CD4-positive, CD25-positive, alpha-beta regulatory T cell (primary cell): ENCODE measurements at places on chromosomes 4 and X.

DNA sequence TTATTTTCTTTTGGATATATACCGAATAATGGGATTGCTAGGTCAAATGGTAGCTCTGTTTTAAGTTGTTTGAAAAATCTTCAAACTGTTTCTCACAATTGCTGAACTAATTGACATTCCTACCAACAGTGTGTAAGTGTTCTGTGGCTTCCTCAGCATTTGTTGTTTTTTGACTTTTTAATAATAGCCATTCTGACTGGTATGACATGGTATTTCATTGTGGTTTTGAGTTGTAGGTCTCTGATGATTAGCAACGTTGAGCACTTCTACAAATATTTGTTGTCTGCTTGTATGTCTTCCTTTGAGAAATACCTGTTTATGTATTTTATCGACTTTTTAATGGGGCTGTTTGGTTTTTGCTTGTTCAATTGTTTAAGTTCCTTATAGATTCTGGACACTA, 680.1 kb upstream of the GRIA3 start:
- no peak for DNase-seq

- no peak for DNase-seq
Observed at GRCh38 chr4:56828784-56829535, 7.5 kb upstream of the SPINK2 start.

GRCh38 chrX:122238801-122239200, 945.3 kb upstream of the GRIA3 start:
- DNase-seq, result no peak

DNA sequence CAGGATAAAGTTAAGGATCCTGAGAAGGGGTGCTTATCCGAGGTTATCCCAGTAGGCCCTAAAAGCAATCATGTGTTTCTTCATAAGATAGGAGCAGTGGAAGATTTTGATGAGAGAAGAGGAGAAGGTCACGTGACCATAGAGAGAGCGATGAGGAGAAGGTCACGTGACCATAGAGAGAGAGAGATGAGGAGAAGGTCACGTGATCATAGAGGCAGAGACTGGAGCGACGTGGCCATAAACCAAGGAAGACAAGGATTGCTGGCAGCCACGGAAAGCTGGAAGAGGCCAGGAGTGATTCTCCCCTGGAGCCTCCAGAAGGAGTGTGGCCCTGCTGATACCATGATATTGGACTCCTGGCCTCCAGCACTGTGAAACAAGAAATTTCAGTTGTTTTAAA, 38.4 kb upstream of the ZNF518B start:
- no peak for DNase-seq

DNA sequence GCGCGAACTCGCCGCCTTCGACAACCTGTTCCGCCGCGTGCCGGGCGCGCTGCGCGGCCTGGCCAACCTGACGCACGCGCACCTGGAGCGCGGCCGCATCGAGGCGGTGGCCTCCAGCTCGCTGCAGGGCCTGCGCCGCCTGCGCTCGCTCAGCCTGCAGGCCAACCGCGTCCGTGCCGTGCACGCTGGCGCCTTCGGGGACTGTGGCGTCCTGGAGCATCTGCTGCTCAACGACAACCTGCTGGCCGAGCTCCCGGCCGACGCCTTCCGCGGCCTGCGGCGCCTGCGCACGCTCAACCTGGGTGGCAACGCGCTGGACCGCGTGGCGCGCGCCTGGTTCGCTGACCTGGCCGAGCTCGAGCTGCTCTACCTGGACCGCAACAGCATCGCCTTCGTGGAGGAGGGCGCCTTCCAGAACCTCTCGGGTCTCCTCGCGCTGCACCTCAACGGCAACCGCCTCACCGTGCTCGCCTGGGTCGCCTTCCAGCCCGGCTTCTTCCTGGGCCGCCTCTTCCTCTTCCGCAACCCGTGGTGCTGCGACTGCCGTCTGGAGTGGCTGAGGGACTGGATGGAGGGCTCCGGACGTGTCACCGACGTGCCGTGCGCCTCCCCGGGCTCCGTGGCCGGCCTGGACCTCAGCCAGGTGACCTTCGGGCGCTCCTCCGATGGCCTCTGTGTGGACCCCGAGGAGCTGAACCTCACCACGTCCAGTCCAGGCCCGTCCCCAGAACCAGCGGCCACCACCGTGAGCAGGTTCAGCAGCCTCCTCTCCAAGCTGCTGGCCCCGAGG, 27.0 kb downstream of the NYX start:
- no peak for DNase-seq

GRCh38 chr4:126223784-126224407, 909.1 kb downstream of the FAT4 start:
- DNase-seq, result no peak

GRCh38 chr4:38169524-38169923, 209.3 kb downstream of the PTTG2 start:
- no peak for DNase-seq

GRCh38 chr4:184684491-184685189, 35.1 kb downstream of the PRIMPOL start:
- DNase-seq, result no peak

DNA sequence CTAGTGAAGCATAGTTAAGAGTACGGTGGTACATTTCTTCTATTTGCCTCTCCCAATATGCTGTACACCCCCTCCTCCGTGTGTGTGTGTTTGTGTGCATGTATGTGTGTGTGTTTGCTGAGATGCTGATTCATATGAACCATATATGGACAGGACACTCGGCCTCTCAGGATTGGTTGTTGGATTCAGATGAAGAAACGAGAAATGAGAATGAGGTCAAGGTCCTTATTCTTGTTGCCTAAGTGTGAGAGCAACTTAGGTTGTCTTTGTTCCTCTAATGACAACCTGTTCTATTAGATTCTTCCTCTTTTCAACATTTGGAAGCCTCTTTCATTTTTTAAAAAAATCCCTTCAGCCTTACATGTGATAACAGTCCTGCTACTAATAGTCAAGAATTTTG, 1387.6 kb downstream of the STIM2 start:
- no peak for DNase-seq

DNA sequence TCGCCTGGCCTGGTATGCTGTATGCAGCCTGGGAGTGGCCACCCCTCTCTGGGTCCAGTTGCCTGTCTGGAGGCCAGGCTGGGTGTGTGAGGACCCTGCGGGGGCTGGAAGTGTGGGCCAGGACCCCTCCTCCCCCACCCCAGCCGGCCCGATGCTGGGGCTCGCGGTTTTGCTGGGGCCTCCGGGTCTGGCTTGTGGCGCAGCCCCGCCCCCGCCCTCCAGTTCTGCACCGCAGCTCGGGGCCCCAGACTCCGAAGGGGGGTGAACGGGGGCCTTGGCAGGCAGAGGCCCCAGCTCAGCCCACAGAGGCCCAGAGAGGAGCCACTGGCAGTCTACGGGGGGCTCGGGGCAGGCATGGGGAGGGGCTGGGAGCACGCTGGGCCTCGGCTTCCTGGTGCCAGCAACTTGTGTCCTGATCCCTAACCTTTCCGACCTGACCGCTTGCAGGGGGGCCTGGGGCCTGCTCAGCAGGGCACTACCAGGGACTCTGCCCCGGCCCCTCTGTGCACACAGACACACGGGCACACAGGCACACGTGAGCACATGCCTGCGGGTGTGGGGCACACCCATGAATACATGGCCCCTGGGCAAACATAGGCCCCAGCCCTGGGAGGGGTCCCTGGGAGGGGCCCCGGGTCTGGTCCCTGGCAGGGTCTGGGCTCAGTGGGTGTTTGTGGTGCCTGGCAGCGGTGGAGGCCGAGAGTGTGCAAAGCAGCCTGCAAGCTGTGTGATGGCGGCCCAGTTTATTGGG, 21.4 kb upstream of the FGFR3 start:
- no peak for DNase-seq

- no peak for DNase-seq
Observed at GRCh38 chrX:153568451-153569011, 30.4 kb downstream of the CCNQ start.

- no peak for DNase-seq
Observed at GRCh38 chr4:53905941-53906377, 158.4 kb downstream of the CHIC2 start.

- DNase-seq, result no peak
Observed at GRCh38 chrX:131779741-131780140, 235.9 kb downstream of the OR13H1 start.

DNA sequence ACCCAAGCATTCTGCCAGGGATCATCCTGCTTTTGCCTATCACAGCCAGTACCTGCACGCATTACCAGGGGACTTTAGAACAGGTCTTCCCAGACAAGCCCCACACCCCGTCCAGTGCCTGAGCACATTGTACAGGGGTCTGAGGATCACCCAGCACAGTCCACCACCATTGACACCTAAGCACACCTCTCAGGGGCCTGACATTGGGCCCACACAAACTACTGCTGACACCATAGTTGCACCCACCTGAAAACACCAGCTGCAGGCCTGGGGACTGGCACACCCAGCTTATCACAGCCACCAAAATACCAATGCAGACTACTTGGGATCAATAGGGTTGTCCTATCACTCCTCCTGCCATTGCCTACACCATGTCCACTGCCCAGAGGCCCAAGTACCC, 14.7 kb upstream of the NAA11 start:
- DNase-seq, result no peak

GRCh38 chr4:88119943-88120342, 38.5 kb downstream of the ABCG2 start:
- no peak for DNase-seq

DNA sequence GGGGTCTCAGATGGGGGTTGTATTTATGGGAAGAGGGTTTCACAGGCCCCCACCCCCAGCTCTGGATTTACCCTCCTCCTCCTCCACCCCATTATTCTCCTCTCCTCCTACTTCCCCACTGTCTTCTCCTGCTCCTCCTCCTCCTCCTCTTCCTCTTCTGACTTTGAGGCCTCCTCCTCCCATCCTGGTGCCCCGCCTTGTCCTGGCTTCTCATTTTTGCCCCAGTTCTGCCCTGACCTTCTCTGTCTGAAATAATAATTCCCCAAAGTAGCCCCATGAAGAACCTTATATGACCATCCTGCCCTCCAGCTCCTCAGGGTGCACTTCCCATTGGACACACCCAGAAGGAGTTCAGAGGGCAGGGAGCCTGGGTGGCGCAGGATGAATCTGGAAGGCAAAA, 351.4 kb upstream of the GATB start:
- no peak for DNase-seq

DNA sequence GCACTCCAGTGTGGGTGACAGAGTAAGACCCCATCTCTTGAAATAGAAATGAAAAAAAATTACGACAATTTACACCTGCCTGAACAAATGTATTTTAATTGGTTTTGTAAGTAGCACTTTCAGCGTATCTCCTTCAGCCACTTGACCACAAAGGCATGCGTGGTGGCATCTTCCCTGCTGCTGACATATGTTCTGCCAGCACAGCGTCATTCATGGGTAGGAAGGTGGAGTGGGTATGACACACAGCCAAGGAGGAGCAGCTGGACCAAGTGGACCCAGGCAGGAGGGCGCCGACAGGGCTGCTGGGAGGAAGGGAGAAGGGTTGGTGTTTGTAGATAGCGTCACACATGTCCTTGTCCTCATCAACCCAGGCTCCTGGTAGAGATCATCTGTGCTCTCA, 28.6 kb upstream of the CLDN34 start:
- no peak for DNase-seq

GRCh38 chr4:30005995-30006394, 714.2 kb upstream of the PCDH7 start:
- DNase-seq, result no peak

GRCh38 chrX:12885508-12885907, 18.6 kb downstream of the TLR7 start:
- DNase-seq, result no peak

DNA sequence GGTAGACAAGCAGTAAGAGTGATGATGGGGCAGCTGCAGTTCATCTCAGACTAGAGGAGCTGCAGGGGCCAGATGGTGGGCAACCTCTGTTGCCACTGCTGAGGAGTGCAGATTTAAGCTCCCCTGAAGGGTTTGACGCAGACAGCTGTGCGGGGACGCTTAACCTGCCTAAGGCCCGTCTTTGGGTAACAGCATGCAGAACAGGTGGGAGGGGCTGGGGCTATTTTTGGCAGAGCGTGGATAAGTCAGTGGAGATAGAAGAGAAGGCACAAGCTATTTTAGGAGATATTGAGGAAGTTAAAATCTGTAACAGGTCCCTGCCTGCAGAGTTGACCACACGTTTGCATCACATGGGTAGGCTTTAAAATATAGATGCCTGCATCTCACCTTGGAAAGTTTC, 10.5 kb downstream of the CD99 start:
- no peak for DNase-seq

GRCh38 chr4:76904646-76905190, 6.8 kb upstream of the SOWAHB start:
- no peak for DNase-seq

- DNase-seq, result no peak
Observed at GRCh38 chr4:158170691-158171561, 1.9 kb downstream of the GASK1B start.

- no peak for DNase-seq
Observed at GRCh38 chr4:62208921-62209320, 1008.8 kb downstream of the ADGRL3 start.

DNA sequence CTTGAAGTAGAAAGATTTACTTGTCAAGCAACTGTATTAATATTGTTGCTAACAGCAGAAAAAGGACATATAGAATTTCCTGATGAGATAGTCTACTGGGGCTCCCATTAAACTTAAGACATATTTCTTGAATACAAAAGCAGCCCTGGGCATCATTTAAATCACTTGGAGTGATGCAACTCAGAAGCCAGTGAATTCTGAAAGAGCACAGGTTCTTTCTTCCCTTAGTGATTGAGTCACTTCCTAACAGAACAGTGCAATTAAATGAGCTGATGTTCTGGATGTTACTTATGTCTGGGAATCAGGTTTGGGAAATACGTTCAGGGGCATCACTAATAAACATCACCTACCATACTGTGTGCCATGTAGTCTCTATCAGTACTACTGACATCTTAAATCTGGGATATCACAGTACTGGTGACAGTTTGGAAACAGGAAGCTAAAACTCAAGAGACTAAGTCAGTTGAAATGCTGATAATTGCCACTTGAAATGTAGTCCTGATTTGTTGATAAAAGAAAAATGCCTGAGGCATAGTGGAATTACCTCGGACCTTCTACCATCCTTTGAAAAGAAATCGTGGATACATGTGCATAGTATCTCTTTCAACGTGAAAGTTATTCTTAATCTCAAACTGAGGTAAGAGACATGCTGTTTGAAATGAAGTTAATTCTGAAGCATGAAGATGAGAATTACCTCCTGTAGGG, 249.2 kb upstream of the GPRIN3 start:
- DNase-seq, result no peak

GRCh38 chrX:103716962-103717361, 6.3 kb downstream of the TMEM31 start:
- no peak for DNase-seq

DNA sequence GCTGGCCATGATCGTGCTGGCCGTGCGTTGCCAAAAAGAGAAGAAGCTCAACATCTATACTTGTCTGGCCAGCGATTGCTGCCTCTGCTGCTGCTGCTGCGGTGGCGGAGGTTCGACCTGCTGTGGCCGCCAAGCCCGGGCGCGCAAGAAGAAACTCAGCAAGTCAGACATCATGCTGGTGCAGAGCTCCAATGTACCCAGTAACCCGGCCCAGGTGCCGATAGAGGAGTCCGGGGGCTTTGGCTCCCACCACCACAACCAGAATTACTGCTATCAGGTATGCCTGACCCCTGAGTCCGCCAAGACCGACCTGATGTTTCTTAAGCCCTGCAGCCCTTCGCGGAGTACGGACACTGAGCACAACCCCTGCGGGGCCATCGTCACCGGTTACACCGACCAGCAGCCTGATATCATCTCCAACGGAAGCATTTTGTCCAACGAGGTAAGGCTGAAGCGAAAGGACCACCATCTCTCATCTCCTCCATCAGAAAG, 3.3 kb downstream of the PCDH10 start:
- no peak for DNase-seq
